ENCODE measurements at places on chromosomes 5 and 9. TPM values are rescaled to one million over a fixed set of nuclear protein-coding genes. Genes with fewer than 3 reads are reported as not detected.
A peak's percentile ranks its signal among the peaks of the same experiment; 100 is the strongest.

The TRIP13 gene
- total RNA-seq, result 0.44 TPM

The HAND1 gene
- 26.2 TPM for total RNA-seq

The ADAMTS2 gene
- 4.6 TPM for total RNA-seq

The PCDHGB4 gene
- 4.2 TPM for total RNA-seq

The HEMGN gene
- 0.14 TPM for total RNA-seq

- H3K4me3 ChIP-seq, result no peak overlapping the region
- DNase-seq, result no peak
- H3K27ac ChIP-seq, result no peak overlapping the region
- no peaks in the 10 kb centered on the region for H3K27me3 ChIP-seq
- peaks cover 6% of the 10 kb centered on the region for H3K4me1 ChIP-seq
- no peaks in the 10 kb centered on the region for H3K36me3 ChIP-seq
These were observed 82.8 kb downstream of the PRR16 start for GRCh38 chr5:120546922-120547321.

DNA sequence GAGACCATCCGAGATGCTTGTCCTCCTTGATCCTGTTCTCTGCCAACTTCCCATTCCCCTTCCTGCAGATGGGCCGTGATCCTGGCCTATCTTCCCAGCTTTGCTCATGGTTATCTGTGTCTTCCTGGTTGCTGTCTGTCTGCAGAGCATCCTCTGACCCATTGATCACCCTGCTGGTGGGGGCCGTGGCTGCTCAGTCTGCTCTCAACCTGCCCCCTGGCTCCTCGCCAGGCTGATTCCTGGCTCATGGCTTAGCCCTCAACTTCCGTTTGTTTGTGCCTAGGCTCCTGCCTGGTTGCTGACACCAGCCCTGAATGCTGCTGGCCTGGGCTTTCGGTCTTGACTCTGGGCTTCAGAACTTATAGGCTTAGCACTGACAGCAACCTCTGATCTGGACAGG lies 67.1 kb upstream of the SMIM15 start:
- H3K27ac ChIP-seq, result no peak overlapping the region
- peak; percentile 25 for DNase-seq
- H3K36me3 ChIP-seq, result no peaks in the 10 kb centered on the region

DNA sequence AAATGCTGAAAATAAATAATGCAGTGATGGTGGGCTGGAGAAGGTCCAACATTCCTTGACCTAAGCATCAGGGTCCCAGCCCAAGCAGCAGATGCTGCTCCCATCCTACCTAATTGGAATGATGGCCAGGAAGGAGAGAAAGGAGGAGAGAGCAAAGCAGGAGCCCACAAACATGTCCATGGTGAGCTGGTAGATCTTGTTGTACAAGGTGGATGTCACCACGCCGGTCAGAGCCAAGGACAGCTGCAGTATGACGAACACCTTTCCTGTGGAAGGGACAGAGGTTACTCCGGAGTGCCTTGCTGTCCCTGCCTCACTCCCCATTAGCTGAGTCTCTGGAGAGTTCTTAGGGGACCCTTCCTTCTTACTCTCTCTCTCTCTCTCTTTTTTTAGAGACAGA lies 4.3 kb downstream of the SLC46A2 start:
- peaks cover 13% of the 10 kb centered on the region for H3K4me1 ChIP-seq
- H3K27me3 ChIP-seq, result peaks cover 19% of the 10 kb centered on the region
- no peak overlapping the region for H3K27ac ChIP-seq
- H3K36me3 ChIP-seq, result peaks cover 4% of the 10 kb centered on the region
- no peak for DNase-seq
- no peak overlapping the region for H3K4me3 ChIP-seq

DNA sequence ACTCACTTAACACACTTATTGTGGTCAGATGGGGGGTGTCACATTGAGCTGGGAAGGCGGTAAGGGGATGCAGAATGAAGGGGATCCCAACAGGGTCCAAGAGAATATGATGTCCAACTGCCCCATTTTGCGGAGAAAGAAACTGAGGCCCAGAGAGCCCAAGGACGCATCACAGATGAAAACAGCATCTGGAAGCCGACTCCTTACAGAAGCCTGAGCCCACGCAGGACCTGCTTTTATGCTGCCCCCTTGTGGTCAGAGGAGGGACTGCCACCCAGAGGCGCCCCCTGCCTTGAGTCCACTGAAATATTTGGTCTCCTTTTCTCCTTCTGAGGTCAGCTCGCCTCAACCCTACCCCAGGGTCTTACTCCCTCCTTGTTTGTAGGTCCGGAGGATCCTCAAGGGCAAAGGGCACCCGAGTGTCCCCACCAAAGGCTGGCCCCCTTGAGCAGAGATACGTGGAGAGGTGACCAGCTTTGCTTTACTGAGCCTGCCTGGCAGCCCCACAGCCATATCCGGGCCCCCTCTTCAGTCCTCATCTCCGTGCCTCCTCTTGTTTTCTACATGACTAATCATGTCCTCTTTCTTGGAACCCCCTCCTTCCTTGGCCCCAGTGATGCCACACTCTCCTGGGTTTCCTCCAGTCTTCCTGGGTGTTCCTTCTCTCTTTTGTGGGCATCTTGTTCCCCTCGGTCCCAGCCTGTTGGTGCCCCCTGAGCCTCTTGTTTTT lies 30.0 kb upstream of the TTLL11 start:
- no peak overlapping the region for H3K4me3 ChIP-seq
- peaks cover 20% of the 10 kb centered on the region for H3K27me3 ChIP-seq
- peaks cover 28% of the 10 kb centered on the region for H3K4me1 ChIP-seq
- H3K36me3 ChIP-seq, result no peaks in the 10 kb centered on the region

DNA sequence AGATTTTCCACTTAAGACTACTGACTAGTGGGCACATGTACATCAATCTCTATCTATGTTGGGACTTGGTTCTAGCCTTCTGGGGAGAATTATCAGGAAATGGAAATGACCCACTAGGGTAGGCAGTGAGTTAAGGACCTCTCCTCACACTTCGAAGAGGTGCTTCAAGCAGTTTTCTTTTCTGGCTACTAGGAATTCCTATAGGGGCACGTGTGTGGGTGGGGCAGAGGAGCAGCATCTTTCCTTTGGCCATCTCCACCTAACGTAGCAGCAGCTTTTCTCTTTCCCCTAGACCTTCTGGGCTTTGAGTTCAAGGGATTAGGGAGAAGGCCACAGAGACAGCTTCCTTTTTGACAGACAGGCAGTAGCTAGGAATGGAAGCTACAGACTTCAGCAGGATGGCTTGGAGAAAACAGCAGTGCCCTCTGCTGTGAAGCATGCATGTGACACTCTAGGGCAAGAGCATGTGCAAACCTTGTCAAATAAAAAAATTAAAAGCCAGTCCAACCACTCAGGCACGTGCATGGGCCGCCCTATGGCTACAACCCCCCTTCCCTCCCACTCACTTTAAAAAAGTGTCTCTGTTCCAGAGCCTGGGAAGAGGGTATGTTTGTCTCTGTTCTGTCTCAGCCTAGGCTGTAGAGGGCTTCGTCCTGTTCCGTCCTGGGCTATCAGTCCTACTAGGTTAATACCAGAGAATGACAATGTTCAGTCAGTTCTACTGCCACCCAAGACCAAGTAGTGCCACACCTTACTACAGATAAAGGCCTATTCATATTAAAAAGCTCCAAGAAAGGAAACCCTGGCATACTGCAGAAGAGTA lies 8.7 kb upstream of the GFRA3 start:
- no peak overlapping the region for H3K27ac ChIP-seq
- no peaks in the 10 kb centered on the region for H3K27me3 ChIP-seq
- peaks cover 7% of the 10 kb centered on the region for H3K4me1 ChIP-seq
- no peaks in the 10 kb centered on the region for H3K36me3 ChIP-seq
- DNase-seq, result peak; percentile 20

DNA sequence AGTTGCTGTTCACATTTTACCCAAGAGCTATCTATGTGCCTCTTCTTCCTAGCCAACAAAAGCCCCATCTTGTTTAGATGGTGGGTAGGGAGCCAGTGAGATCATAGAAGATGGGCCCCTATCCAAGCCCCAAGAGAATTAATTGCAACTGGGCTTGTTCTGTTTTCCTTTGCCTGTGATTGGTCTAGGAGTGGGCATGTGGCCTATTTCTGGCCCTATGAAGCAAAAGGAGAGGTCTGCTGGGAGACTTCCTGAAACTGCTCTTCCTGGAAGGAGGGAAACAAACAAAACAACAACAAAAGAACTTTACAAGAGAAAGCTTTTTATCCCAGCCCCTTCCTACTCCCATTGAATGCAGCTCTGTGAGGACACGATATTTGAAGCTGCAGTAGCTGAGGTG lies 32.5 kb upstream of the ALDOB start:
- no peak overlapping the region for H3K27ac ChIP-seq
- H3K27me3 ChIP-seq, result no peaks in the 10 kb centered on the region
- DNase-seq, result no peak
- H3K4me1 ChIP-seq, result peaks cover 6% of the 10 kb centered on the region
- peaks cover 13% of the 10 kb centered on the region for H3K36me3 ChIP-seq
- no peak overlapping the region for H3K4me3 ChIP-seq

The BTNL3 gene
- not detected for total RNA-seq

DNA sequence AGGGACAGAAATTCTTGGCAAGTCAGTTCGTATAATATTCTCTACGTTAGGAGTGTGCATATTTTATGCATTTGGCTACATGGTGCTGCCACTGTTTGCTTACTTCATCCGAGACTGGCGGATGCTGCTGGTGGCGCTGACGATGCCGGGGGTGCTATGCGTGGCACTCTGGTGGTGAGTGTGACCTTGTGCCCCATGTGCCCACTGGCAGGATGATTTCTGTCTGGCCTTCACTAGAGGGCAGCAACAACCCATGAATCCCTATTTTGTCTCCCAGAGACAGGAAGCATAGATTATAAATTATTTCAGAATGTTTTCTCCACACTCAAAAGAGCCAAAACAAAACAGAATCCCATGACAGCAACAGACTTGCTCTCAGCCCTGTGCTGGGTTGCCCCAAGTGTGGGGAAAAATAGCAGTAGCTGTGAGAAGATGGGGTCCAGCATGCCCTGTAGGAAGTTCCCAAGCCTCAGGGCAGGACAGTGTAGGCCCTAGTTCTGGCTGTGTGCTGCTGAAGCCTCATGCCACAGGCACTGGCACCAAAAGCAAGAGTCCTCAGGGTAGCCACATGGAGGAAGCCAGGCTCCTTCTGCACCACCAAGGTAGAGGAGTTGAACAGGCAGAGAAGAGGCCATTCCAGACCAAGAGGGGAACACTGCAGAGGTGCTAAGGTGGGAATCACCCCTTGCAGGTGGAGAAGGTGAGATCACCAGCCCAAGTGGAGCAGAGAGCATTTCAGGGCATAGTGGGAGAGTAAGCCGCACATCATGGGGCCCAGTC lies 16.0 kb downstream of the SLC22A5 start:
- DNase-seq, result no peak
- H3K27me3 ChIP-seq, result no peaks in the 10 kb centered on the region
- no peak overlapping the region for H3K4me3 ChIP-seq
- H3K4me1 ChIP-seq, result peaks cover 71% of the 10 kb centered on the region

The CRB2 gene
- not detected for total RNA-seq

DNA sequence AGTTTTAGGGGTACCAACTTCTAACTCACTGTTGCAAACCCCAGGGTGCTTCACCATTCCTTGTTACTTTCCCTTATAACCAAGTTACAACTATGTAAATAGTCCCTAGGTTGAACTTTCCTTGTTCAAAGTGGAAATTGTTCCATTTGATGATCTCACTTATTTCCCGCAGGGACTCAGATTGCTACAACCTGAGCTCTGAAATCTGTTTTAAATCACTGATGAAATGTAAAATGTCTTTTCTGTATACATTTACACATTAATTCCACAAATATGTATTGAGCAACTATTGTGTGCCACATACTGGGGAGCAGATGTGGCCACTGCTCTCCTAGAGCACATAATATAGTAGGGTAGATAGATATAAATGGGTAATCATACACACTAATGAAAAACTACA lies 69.1 kb upstream of the TARS1 start:
- no peak for DNase-seq
- H3K36me3 ChIP-seq, result no peaks in the 10 kb centered on the region
- H3K4me3 ChIP-seq, result no peak overlapping the region
- no peaks in the 10 kb centered on the region for H3K27me3 ChIP-seq
- H3K27ac ChIP-seq, result no peak overlapping the region

- peaks cover 16% of the 10 kb centered on the region for H3K4me1 ChIP-seq
- H3K4me3 ChIP-seq, result no peak overlapping the region
- H3K27ac ChIP-seq, result no peak overlapping the region
- H3K27me3 ChIP-seq, result no peaks in the 10 kb centered on the region
- DNase-seq, result no peak
These were observed 43.1 kb upstream of the CKMT2 start for GRCh38 chr5:81189875-81190498.

DNA sequence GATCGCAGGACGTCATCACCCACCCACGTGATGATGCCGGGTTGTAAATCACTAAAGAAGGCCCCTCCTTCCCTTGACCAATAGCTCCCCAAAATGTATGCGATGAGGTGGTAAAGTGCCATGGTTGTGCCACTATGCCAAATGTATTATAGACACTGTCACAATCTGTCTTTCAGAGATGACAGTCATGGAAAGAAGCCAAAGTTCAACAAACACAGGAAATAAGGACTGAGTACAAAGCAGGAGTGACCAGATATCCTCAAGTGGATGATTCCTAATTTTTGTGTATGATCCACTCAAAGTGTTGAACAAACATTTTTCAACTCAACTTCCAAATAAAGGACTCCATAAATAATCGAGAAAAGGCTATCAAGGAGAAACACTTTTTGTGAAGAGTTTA lies 12.5 kb downstream of the GLIS3 start:
- no peak for DNase-seq
- H3K27ac ChIP-seq, result no peak overlapping the region
- H3K4me3 ChIP-seq, result no peak overlapping the region
- no peaks in the 10 kb centered on the region for H3K4me1 ChIP-seq
- no peaks in the 10 kb centered on the region for H3K36me3 ChIP-seq

GRCh38 chr9:27433631-27434325 lies 90.3 kb upstream of the IFNK start:
- H3K36me3 ChIP-seq, result no peaks in the 10 kb centered on the region
- H3K27me3 ChIP-seq, result no peaks in the 10 kb centered on the region
- H3K27ac ChIP-seq, result no peak overlapping the region
- peaks cover 51% of the 10 kb centered on the region for H3K4me1 ChIP-seq

The ADAMTS16 gene
- total RNA-seq, result not detected

GRCh38 chr9:16412740-16413139 lies 457.7 kb downstream of the BNC2 start:
- no peak for DNase-seq
- H3K27ac ChIP-seq, result no peak overlapping the region
- H3K36me3 ChIP-seq, result no peaks in the 10 kb centered on the region
- H3K27me3 ChIP-seq, result peaks cover 50% of the 10 kb centered on the region
- H3K4me1 ChIP-seq, result peaks cover 14% of the 10 kb centered on the region

The ELOVL7 gene
- 0.19 TPM for total RNA-seq

DNA sequence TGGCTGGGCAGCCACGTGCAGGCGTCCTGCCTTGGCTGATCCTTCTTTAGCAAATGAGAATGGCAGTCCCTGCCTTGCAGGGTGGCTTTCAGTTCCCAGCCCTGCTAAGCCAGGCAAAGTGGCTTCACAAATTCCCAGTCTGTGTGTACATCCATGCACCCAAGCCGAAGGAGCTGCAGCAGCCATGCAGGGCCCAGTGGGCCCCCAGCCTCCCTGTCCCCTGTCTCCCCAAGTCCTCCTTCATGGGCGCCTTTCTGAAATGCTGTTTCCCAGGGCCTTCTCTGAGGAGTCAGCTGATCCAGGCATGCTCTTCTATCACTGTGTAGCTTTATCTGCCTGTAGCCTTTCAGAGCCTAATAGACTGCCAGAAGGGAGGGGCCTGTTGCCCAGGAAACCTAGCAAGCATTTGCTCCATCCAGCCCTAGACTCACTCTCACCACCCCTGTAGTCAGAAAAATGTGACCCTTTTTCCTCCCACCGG lies 47.4 kb upstream of the SHC3 start:
- H3K27ac ChIP-seq, result no peak overlapping the region
- H3K36me3 ChIP-seq, result no peaks in the 10 kb centered on the region
- no peak overlapping the region for H3K4me3 ChIP-seq

GRCh38 chr5:154242964-154243376 lies 52.4 kb downstream of the GALNT10 start:
- peaks cover 26% of the 10 kb centered on the region for H3K4me1 ChIP-seq
- H3K36me3 ChIP-seq, result no peaks in the 10 kb centered on the region
- DNase-seq, result no peak
- H3K4me3 ChIP-seq, result no peak overlapping the region
- H3K27ac ChIP-seq, result no peak overlapping the region

The CTNND2 gene
- 18.4 TPM for total RNA-seq
